Muscle of leg (tissue), 16 donors: ENCODE measurements at places on chromosomes 4 and X. TPM values are rescaled to one million over a fixed set of nuclear protein-coding genes. Genes with fewer than 3 reads are reported as not detected.

The ITIH6 gene
- total RNA-seq: 0.22 TPM

The ZDHHC15 gene
- total RNA-seq: 3.2 TPM

GRCh38 chr4:101973361-101973760 lies 182.8 kb downstream of the BANK1 start:
- DNase-seq: peak; percentile 91

- peak; percentile 61 for DNase-seq
These were observed 29.3 kb upstream of the MYOZ2 start for GRCh38 chr4:119106036-119107000.

The TMPRSS11A gene
- total RNA-seq: not detected

The KLHL4 gene
- 9.0 TPM for total RNA-seq

DNA sequence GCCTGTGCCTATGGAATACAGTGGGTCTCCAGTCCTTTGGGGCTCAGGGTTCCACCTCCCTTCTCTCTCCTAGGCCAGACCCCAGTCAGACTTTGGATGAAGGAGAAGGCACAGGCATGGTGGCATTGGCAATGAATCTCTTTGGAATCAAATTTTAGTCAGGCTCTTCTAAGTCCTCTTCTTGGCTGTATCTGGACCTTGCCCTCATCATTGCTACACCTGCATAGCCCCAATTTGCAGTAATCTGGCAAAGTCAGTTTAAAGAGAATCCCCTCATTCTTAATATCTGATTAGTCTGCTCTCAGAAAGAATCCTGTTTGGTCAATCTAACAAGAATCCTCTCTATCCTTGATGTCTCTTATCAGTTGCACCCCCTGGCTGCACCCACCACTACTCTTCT lies 77.6 kb downstream of the SLC16A2 start:
- no peak for DNase-seq

DNA sequence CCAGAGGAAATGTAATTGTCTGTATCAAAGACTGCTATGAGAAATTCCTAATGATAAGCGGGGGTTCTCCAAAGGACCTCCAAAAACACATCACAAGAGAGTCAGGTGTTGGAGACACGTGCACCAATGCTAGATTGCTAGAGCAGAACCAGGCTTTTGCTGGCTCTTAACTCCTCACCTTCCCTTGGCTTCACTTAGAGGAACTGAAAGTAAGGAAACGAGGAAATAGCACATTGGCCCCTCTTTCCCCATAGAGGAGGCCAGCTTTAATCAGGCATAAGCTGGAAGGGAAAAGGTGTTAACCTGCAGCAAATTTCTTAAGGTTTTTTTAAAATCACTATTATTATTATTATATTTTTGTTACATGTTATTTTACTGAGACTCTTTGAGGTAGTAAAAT lies 13.6 kb downstream of the OTC start:
- peak; percentile 37 for DNase-seq

- no peak for DNase-seq
These were observed 84.7 kb downstream of the DCTD start for GRCh38 chr4:182832352-182833120.

DNA sequence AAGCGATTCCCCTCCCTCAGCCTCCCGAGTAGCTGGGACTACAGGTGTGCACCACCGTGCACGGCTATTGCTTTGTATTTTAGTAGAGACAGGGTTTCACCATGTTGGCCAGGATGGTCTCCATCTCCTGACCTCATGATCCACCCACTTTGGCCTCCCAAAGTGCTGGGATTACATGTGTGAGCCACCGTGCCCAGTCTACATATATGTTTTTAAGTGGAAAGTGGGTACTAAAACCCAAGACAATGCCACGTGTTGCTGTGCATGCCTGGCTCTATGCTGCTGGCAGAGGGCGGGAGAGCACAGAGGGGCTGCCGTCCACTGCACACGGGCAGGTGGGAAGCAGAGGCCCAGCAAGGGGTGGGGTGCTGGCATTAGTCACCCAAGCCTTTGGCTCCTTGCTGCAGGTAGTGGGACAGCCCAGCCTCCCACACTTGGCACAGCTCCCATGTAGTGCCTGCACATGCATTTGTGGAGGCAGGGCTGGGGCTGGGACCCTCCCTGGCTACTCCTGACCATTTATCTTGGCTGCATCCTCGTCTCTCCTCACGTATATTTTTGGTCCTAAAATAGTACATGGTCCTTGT lies 3.5 kb downstream of the EMD start:
- no peak for DNase-seq

DNA sequence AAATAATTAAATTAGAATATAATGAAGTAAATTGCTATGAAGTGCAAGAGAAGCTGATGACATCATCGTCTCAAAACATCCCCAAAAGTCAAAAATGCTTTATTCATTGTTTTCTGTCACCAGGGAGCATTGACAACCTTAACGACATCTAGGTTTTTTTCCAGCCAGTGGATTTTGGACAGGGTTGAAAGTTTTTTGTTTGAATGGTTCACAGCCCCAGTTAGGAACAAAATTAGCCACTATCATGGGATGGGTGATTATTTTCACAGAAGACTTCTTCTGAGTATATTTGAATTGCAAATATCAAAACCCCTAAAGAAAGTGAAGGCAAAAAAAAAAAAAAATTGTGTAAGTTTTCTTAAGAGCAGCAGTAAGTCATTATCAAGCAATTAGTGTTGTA lies 826.1 kb downstream of the STPG2 start:
- DNase-seq: no peak

GRCh38 chrX:54085666-54086065 lies 41.4 kb upstream of the PHF8 start:
- DNase-seq: no peak

The TKTL1 gene
- 0.27 TPM for total RNA-seq

DNA sequence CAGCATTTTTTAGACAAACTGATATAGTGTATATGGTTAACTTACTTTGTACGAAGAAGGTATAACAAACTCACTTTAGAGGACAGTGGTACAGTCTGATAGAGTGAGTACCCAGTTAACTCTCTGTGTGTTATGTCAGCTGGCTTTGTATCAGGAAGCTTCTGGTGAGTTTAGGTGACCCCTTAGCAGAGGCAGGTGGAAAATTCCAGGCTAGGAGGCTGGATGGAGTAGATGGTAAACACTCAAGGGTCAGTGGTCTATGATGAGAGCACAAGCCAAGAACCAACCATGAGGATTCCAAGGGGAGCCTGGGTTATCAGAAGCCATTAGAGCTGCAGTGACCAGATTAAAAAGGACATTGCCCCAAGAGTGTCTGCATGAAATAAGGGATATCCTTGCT lies 227.3 kb upstream of the CENPE start:
- no peak for DNase-seq

DNA sequence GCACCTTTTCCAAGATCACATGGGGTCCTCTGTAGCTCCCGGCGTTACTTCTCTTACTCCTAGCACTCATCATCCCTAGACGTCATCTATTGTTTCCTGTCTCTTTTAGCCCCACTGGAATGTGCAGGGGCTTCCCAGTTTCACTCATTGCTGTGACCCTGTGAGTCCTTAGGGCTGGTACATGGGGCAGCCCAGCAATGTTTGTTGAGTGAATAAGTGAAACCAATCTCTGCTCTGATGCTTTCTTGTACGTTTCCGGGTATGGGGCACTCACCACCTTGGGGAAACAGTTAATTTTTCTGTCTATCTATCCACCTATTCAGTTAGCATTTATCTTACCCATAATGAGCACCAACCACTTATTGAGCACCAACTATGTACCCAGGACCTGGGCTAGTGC lies 16.1 kb downstream of the MSX1 start:
- no peak for DNase-seq

- DNase-seq: peak; percentile 14
These were observed 11.3 kb downstream of the DTHD1 start for GRCh38 chr4:36292556-36293188.

- no peak for DNase-seq
These were observed 11.1 kb downstream of the DRP2 start for GRCh38 chrX:101230636-101231035.

The NHSL2 gene
- total RNA-seq: 7.8 TPM

The CENPI gene
- total RNA-seq: 6.6 TPM

- DNase-seq: no peak
These were observed 55.7 kb downstream of the DCHS2 start for GRCh38 chr4:154435895-154436294.

- DNase-seq: peak; percentile 15
These were observed 54.6 kb upstream of the MCF2 start for GRCh38 chrX:139762400-139763183.

The OPRPN gene
- not detected for total RNA-seq

GRCh38 chr4:16865209-16865896 lies 33.1 kb downstream of the LDB2 start:
- DNase-seq: no peak

DNA sequence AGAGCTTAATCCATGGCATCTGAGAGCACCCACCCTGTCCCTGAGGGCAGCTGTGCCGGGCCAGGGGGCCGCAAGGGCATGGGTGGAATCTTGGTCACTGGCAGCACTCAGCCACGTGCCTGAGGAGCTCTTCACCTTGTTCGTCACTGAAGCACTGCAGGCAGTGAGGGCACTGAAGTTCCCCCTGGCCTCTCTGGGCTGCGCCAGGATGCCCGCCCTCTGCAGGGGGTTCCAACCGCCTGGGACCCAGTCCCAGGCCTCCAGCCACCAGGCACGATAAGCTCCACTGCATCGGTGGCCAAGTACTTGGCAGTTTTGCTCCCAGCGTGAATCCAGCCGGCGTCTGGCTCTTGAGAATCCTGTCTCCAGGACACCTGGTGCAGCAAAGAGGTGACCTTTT lies 96.4 kb upstream of the MED14 start:
- DNase-seq: no peak

The IQCM gene
- total RNA-seq: not detected

DNA sequence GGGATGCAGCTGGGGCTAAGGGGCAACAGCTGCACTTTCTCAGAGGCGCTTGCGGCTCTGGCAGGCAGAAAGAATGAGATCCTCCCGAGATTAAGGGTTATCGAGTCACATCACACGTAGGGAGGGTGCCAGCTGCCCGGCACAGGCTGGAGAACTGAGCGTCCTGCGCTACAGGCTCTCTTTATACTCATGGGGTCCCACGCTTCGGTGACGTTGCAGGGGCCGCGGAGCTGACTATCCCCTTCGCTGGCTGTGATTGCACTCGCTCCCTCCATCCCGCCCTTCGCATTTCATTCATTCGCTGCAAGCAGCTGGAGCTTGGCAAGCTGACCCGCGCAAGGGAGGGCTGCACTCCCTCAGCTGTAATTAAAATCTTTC lies at the start of gene TACR3:
Gene TACR3, minus strand, starts transcription at position 156 of the 378 bp plus-strand sequence. CDS start 310 bp downstream, outside the sequence.
- peak; percentile 83 for DNase-seq

The SULT1B1 gene
- total RNA-seq: 0.53 TPM

- peak; percentile 42 for DNase-seq
These were observed 392.5 kb downstream of the BCOR start for GRCh38 chrX:39705290-39705689.

- DNase-seq: no peak
These were observed 182.0 kb upstream of the AADAT start for GRCh38 chr4:170271723-170272122.

DNA sequence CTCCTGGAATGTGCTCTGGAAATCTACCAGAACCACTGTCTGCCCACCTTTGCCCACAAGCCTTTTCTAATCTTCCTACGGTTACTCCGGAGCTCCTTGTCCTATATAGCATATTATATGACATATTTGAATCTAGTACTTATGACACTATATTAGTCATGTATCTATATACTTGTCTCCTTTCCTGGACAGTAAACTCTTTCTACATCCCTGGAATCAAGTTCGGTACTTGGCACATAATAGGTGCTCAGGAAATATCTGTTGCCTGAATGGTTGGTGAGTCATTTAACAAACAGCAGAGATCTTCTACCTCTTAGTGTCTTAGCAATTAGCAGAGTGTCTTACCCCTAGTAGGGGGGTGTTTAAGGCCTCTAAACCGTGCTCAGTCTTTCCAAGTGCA lies 123.6 kb downstream of the RELL1 start:
- no peak for DNase-seq

DNA sequence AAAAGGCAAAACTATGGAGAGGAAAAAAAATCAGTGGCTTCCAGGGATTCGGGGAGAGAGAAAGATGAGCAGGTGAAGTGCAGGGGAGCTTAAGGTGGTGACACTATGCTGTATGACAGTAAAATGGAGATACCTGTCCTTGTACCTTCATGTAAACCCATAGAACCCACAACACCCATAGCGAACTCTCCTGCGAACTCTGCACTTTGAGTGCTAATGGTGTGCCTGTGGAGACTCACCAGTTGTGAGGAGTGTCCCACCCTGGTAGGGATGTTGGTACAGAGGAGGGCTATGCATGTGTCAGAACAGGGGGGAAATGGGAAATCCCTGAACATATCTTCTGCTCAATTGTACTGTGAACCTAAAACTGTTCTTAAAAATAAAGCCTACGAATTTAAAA lies 42.8 kb downstream of the HMX1 start:
- DNase-seq: no peak

- DNase-seq: no peak
These were observed 210.4 kb upstream of the AFF2 start for GRCh38 chrX:148290041-148290440.

The TMEM131L gene
- total RNA-seq: 35.1 TPM

The TRMT44 gene
- 13.6 TPM for total RNA-seq

DNA sequence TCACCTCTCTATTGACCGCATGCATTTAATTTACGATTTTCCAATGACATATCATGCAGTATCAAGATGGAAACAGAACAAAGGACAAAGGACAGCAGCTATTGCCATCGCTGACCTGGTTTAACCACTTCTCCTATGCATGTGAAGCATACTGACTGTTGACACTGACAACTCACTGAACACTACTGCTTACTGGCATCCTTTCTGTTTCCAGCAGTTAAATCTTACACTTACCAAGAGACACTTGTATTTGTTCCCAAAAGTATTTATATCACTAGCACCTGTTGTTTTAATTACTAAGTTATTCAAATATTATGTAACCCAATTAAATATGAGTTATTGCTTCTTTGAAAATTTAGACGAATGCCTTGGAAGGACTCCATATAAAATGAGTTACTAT lies 176.7 kb downstream of the PDGFC start:
- no peak for DNase-seq

- no peak for DNase-seq
These were observed 903.3 kb downstream of the STIM2 start for GRCh38 chr4:27763830-27764525.

The MAGEA12 gene
- total RNA-seq: not detected

- no peak for DNase-seq
These were observed 73.1 kb downstream of the CXXC4 start for GRCh38 chr4:104421566-104421965.

DNA sequence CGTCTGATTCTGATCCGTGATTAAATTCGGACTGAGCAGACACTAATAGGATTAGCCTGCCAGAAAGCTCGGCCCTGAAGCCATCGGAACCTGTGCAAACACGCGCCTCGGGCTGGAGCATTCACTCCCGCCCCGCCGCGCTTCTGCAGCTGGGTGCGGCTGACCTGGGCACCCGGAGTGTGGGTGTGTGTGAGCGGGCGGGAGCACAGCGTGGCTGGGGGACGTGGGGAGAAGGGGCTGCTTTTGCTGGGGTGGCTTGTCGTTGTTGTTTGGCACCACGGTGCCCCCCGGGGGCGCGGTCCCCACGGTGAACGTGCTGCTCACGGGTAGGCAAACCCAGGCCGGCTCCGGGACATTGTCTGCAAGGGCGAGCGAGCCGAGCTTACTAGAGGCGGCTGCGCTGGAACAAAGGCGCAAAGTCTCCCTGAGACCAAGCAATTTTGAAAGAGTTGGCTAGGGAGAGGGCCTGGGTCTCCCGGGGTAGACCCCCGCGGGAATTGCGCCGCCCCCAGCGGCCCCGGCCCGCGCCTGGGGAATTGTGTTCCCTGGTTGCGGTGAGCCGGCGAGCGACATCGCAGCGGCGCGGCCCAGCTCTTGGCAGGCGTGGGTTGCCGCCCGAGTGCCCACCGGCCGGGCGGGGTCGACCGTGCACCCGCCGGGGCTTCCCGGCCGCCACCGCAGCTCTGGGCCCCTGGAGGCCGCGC lies 1.4 kb downstream of the MAMLD1 start:
- DNase-seq: peak; percentile 18

GRCh38 chrX:134144231-134144630 lies 92.8 kb upstream of the CCDC160 start:
- DNase-seq: peak; percentile 42
